ENCODE measurements at places on chromosomes 1 and 21.
A peak's percentile ranks its signal among the peaks of the same experiment; 100 is the strongest.

GRCh38 chr1:26744075-26744959 lies 43.4 kb upstream of the PIGV start:
- peak; percentile 82 for DNase-seq

GRCh38 chr1:39915499-39916129 lies 13.9 kb upstream of the MYCL start:
- DNase-seq: no peak

DNA sequence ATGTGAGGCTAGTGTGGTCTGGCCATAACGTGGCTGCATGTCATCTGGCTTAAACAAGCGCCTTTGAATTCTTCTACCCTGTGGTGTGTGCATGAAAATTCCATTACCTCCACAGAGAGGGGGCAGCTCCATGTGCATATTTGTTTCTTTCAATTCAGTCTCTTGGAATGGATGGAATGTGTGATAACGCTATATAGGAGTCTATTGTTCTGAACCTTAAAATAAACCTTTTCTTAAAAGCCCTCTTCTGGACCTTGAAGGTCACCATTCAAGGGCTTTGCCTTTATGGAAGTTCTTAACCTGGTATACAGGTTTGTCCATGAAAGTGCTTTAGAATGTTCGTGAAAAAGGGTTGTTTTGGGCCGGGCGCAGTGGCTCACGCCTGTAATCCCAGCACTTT lies 118.2 kb upstream of the ADGRL2 start:
- DNase-seq: no peak

- no peak for DNase-seq
These were observed 385.5 kb downstream of the SMYD3 start for GRCh38 chr1:246121533-246121932.

DNA sequence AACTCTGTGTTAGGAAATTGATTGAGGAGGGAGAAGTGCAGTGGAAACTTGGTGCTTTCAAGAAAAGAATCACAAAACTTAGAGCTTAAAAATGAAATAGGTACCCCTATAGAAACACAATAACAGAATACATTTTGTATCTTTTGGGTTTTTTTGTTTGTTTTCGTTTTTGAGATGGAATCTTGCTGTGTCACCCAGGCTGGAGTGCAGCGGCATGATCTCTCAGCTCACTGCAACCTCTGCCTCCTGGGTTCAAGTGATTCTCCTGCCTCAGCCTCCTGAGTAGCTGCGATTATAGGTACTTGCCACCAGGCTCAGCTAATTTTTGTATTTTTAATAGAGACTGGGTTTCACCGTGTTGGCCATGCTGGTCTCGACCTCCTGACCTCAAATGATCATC lies 51.5 kb upstream of the RAVER2 start:
- no peak for DNase-seq

DNA sequence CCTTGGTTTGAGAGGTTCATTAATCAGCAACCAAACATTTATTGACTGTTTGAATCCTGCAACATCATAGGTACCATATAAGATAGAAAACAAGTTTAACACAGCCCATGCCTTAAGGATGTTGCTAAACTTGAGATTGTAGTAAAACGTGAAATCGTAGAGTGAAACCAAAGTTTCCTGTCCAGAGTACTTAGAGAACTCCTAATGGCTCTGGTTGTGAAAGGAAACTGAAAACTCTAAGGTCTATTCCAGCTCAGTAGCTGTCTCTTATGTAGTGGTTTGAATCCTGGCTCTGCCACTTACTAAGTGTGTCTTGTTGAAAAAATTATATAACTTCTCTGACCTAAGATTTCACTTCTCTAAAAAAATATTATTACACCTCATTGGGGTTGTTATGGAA lies 310.9 kb downstream of the NTNG1 start:
- DNase-seq: no peak

DNA sequence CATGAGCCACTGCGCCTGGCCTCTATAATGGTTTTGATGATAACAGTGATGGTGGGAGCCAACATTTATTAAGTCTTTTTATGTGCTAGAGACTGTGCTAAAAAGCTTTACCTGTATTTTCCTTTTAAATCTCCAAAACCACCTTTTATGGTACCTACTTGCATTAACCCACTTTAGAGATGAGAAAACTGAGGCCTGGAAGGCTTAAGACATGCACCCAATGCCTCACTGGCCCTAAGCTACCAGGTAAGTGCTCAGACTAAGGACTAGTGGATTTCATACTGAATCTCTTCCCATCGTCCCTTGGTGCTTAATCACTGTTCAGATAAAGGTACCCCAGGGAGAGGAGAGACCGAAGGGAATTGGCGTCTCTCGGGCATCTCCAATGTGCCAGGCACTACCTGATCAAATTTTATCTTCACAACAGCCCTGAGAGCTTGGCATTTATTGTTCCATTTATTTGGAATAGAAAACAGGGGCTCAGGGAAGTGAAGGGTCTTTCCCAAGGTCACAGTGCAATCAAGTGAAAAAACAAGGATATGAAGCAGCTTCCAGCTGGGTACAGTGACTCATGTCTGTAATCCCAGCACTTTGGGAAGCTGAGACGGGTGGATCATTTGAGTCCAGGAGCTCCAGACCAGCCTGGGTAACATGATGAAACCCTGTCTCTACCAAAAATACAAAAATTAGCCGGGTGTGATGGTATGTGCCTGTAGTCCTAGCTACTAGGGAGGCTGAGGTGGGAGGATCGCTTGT lies 84.2 kb downstream of the LACTBL1 start:
- DNase-seq: no peak

DNA sequence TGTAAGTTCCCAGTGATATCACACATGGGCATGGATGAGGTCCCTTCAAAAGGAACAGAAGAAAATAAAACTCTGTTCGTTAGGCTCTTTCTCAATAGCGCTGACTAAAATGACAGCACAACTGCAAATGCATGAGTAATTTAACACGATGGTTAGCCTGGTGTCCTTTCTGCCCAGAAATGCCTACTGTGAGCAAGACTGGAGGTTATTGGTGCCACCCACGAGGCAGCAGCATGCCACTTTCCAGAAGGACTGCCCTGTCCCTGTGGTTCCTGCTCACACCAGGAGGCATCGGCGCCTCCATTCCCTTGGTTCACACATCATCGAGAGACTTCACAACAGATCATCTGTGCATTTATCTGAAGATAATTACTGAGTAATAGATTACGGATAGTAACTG lies 26.2 kb downstream of the VPS26C start:
- no peak for DNase-seq

GRCh38 chr1:14037101-14037847 lies 337.3 kb downstream of the PRDM2 start:
- no peak for DNase-seq

DNA sequence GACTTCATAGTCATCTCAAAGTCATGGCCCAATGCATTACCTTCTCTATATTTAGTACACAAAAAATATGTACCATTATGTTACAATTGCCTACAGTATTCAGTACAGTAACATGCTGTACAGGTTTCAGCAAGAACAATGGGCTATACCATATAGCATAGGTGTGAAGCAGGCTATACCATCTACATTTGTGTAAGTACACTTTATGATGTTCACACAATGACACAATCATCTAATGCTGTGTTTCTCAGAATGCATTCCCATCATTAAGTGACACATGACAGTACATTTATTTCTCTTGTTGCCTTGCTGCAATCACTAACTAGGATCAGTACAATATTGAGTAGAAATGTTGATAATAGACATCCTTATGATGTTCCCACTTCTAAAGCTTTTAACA lies 46.5 kb upstream of the NFIA start:
- no peak for DNase-seq

All from SW 1271 (cell line).